ENCODE measurements at places on chromosomes 11 and 22. TPM values are rescaled to one million over a fixed set of nuclear protein-coding genes. Genes with fewer than 3 reads are reported as not detected.
A peak's percentile ranks its signal among the peaks of the same experiment; 100 is the strongest.

DNA sequence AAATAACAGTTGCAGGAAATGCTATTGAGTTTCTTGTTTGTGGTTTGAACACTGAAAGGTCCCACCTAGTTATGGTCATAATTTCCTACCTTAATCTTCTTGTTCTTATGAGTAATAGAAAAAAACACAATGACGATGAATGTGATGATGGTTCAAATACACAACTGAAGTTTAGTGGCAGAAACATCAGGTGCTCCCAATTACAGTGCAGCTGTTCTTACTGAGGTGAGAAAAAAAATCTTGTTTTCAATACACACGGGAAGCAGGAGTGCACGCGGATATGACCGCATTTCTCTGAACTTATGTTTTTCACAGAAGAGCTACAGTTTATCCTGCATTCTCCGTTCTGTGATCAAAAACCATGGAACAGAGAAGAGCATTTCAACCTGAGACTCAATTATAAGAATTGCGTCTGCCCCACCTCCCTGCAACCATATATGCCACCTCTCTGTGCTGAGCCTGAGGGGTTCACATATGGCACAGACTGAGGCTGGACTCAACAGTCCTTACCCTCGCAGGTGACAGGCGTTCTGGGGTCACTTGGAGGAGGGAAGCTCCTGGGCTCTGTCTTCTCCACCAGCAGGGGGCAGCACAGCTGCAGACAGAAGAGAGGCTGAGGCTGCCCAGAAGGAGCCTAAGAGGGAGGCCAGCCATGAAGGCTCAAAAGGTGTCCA is 99.7 kb upstream of the IGLL5 start:
- no peaks in the 10 kb centered on the region for H3K36me3 ChIP-seq
- no peak overlapping the region for H3K27ac ChIP-seq
- no peaks in the 10 kb centered on the region for H3K4me1 ChIP-seq
- H3K27me3 ChIP-seq: peaks cover 4% of the 10 kb centered on the region

DNA sequence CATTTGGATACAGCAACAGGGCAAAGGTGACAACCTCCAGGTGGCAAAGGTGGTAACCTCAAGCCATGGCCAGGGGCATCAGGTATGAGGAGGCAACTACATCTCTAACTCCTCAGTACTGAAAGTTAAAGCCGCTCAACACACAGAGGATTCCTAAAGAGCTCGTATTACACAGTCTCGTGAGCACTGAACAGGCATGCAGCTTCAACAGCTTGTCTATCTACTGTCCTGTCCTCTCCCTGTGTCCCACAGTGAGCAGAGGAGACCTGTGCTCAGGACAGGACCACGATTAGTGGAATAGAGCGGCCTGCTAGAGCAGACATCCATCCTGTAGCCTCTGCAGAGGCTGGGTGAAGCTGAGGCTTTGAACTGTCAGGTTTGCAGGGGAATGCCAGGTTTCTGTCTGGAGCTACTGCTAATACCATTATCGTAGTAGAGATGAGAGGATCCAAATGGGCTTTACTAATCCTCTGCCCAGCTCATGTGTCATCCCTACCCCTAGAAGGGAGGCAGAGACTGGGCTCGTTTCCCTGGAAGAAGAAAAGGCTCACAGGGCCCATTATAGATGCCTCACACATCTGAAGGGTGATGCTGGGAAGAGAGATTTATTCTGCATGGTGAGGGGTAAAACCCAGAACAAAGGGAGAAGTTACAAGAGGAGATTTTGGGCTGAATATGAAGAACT is 415.2 kb downstream of the LARGE1 start:
- H3K27me3 ChIP-seq: no peaks in the 10 kb centered on the region
- no peak overlapping the region for H3K4me3 ChIP-seq
- DNase-seq: no peak

DNA sequence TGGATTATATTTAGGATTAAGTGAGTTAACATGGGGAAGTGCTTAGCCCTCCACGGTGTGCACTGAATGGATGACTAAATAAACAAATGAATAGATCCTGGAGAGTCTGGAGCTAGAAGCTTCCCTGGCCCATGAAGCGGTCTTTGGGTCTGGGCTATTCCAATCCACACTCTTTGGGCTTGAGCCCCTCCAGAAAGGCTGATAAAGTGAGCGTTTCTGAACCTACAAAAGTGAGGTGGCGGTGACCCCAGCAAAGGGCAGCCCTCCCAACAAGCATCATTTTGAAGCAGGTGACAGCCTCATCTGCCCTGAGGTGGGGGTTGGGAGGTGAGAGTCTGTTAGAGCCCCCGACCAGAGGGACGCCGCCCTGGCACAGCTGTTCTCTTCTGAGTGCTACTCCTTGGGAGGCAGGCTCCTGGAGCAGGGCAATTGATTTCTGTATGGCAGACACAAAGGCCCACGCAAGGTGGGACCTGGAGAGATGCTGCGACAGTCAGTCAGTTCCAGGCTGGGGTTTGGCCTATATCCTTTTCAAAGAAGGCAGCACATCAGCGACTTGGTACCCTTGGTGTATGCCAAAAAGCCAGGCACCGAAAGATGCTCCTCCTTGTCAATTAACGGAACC is 157.8 kb downstream of the CACNA1I start:
- no peak overlapping the region for H3K27ac ChIP-seq
- no peaks in the 10 kb centered on the region for H3K4me1 ChIP-seq
- H3K4me3 ChIP-seq: no peak overlapping the region
- H3K27me3 ChIP-seq: peaks cover 5% of the 10 kb centered on the region
- no peak for DNase-seq

GRCh38 chr11:105696000-105696399 is 86.1 kb downstream of the GRIA4 start:
- DNase-seq: no peak
- H3K4me3 ChIP-seq: no peak overlapping the region
- no peaks in the 10 kb centered on the region for H3K36me3 ChIP-seq
- H3K4me1 ChIP-seq: no peaks in the 10 kb centered on the region

GRCh38 chr22:36467042-36467810 is 14.2 kb downstream of the TXN2 start:
- no peak for DNase-seq
- peaks cover 6% of the 10 kb centered on the region for H3K4me1 ChIP-seq
- peaks cover 25% of the 10 kb centered on the region for H3K36me3 ChIP-seq
- no peaks in the 10 kb centered on the region for H3K27me3 ChIP-seq
- H3K4me3 ChIP-seq: no peak overlapping the region

DNA sequence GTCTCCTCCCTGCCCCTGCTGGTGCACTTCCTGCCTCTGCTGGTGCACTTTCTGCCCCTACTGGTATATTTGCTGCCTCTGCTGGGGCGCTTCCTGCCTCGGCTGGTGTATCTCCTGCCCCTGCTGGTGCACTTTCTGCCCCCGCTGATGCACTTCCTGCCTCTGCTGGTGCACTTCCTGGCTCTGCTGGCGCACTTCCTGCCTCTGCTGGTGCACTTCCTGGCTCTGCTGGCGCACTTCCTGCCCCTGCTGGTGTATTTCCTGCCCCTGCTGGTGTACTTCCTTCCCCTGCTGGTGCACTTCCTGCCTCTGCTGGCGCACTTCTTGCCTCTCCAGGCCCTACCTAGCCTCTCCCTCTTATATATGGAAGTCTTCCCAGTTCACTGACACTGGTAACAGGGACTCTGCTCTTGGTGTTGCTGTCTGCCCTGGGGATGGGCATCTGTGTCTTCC is 10.1 kb downstream of the MTFP1 start:
- H3K36me3 ChIP-seq: peaks cover 4% of the 10 kb centered on the region
- peak overlapping the region; percentile 64 for H3K4me3 ChIP-seq
- peaks cover 15% of the 10 kb centered on the region for H3K27me3 ChIP-seq
- H3K27ac ChIP-seq: peak overlapping the region; percentile 79

DNA sequence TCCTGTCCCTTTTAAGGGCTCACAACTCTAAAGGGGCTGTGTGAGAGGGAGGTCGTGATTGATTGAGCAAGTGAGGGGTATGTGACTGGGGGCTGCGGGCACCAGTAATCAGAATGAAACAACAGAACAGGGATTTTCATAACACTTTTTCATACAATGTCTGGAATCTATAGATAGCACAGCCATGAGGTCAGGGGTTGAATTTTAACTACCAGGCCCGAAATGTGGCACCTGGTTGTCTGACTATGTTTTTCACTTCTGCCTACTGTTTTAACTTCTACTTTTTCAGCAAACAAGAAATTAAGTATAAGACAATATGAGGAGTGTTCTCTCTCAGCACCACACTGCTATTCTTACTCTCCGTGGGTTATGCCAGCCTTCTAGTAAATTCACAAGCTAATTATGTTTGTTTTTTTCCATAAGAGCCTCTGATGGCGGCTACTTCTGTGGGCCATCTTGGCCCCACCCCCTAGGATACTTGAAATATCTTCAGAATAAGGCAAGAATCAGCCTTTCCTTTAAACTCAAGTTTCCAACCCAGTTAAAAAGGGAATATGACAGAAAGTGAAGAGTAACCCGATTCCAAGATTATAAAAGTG is 552.8 kb upstream of the CHORDC1 start:
- H3K27ac ChIP-seq: no peak overlapping the region
- H3K4me1 ChIP-seq: no peaks in the 10 kb centered on the region
- no peak overlapping the region for H3K4me3 ChIP-seq
- no peak for DNase-seq
- H3K36me3 ChIP-seq: no peaks in the 10 kb centered on the region

The OR8G5 gene
- not detected for total RNA-seq

The INS gene
- not detected for total RNA-seq

The TYR gene
- total RNA-seq: not detected

Measured in activated B cell treated with CpG ODN at 0.5 μM for 24 hours (primary cell).